Heart left ventricle (tissue), 16 donors: ENCODE measurements at places on chromosomes 12 and 14.

DNA sequence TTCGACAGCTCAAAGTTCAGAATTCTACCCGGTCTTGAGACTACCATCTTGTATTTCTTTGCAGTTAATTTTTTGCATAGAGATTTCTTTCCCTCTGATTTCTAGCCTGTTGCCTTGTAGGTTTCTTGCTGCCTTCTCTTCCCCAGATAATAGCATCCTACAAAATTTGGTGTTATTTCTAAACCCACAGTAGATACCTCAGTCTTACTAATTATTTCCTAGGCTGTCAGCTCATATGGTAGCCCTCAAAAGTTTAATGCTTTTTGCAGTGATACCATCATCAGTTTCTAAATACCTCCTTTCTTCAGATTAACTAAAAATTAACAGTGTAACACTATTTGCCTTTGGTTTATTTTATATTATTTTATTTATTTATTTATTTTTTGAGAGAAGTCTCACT, 61.9 kb upstream of the TMPO start:
- no peak for DNase-seq

- no peak for DNase-seq
Observed at GRCh38 chr12:30909349-30910037, 17.1 kb upstream of the TSPAN11 start.

GRCh38 chr12:80044694-80045046, 54.7 kb upstream of the OTOGL start:
- DNase-seq: no peak

DNA sequence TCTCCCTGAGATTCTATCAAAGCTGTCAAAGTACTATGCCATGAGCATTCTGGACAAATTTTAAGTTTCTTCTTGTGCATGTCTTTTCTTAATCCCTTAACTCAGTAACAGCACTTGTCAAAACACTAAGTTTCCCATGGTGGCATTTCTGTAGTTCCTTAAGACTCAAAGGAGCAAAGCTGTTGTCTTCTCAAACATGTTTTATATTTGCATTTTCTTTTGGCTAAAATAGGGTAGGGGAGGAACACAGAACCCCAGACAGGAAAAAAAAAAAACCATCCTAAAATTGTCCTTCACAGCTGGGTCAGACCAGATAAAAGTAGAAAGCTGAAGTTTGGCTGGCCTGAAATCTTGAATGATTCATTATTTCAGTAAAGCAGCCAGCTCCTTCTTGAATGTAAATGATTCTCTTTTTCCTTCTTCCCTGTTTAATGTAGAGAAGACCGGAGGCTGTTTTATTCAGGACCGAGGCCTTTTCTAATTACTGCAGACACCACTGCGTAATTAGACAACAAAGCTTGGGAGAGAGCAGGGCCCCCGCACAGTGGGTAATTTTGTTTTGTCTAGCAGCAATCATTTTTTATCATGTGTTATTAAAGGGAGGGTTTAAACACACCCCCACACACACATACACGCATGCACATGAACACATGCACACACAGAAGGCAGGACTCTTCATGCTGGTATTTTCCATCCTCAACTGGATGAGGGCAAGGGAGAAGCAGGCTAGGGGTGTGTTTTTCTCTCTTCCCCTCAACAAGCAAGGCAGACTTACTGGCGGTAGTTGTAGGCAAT, 51.0 kb downstream of the PAH start:
- no peak for DNase-seq

DNA sequence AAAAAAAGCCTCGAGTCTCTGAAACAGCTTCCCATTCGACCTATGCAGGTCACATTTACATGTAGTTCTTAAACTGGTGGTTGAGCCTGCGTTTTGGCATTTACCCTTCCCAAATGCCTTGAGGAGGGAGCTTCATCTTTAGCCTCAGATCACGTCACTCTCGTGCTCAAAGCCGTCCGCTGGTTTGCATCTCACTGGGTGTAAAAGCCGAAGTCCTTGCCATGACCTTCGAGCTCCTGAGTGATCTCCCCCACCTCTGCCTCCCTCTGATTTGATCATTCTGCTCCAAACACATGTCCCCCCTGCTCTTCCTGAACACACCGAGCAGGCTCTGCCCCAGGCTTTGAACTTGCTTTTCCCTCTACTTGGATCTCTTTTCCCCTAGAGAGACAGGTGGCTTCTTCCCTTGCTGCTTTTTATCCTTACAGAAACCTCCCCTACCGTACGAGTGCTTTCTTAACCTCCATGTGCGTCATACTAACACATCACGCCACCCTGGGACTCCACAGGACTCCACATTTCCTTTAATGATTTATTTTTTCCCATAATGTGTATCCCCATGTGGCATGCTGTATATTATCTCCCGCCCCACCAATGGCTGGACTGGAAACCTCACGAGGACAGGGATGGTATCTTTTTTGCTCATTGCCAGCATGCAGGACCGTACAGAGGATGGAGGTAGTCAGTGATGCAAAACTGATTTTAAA, 610.7 kb downstream of the VRK1 start:
- DNase-seq: no peak

DNA sequence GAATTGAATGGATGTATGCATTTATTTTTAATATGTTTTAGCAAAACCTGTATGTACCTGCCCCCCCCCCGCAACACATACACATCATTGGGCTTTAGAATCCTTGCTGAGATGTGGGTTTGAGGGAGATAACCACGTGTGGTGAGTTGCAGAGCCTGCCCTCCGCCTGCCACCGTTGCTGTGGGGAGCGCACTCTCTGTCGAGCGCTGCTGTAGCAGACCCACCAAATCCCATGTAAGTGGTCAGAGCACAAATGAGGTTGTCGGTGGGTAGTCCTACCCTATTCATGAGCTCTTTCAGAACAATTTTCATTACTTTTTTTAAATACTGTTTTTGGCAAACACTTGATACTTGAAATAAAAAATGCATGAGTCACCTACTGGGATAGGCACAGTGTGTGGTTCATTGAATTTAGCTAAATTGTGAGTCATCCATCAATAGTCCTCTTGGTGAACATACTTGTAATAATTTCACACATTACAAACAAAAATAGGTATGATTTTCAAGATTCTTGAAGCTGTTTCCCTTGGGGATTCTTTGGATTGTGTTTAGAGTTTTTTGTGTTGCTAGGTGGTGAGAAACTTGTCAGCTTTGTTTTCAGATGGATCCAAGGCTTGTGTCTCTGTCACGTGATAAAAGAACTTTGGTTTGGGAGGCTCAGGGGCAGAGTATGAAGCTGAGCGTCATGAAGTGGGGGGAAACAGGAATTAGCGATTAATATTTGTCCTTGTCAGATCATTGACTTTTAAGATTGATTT, 107.6 kb downstream of the PTCSC3 start:
- DNase-seq: no peak
